ENCODE measurements at places on chromosomes 12 and 14.

- no peak for DNase-seq
Measured at GRCh38 chr12:48182631-48183030, 813 bp upstream of the CCDC184 start.

- no peak for DNase-seq
Measured at GRCh38 chr12:27207615-27208413, 36.3 kb upstream of the STK38L start.

GRCh38 chr14:92651758-92652406, 96.5 kb downstream of the LGMN start:
- peak; percentile 78 for DNase-seq

- DNase-seq = peak; percentile 84
Measured at GRCh38 chr14:70907996-70908934, 1.0 kb downstream of the PCNX1 start.

GRCh38 chr12:132414634-132415326, 75.2 kb upstream of the FBRSL1 start:
- DNase-seq = peak; percentile 86

DNA sequence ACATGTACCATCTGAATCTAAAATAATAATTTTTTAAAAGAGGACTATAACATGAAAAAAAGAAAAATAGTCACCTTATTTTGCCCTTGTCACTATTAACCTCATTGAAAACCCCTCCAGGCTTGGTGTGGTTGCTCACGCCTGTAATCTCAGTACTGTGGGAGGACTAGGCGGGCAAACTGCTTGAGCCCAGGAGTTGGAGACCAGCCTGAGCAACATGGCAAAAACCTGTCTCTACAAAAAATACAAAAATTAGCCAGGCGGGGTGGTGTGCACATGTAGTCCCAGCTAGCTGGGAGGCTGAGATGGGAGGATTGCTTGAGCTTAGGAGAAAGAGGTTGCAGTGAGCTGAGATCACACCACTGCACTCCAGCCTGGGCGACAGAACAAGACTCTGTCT, 126.3 kb upstream of the KRAS start:
- DNase-seq = no peak

- DNase-seq = no peak
Measured at GRCh38 chr12:67459173-67459572, 189.4 kb upstream of the DYRK2 start.

DNA sequence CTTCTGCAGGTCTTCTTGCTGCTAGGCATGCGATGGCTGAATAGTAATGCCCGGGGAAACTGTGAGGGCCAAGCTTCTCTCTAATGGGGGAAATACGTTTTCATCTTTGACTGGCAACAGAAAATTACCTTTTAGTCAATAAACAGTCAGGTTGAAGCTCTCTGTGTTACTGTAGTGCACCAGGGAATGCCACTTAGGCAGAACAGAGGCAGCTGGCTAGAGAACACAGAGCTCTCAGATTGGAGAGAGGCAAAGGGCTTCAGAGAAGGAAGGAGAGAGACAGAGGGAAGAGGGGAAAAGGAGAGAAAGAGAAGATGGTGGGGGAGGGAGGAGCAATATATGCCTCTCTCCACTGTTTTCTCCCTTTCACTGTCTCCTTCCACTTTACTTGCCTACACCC, 6.7 kb downstream of the HSD17B6 start:
- no peak for DNase-seq

- no peak for DNase-seq
Measured at GRCh38 chr14:23544511-23545447, 6.8 kb downstream of the ZFHX2 start.

- DNase-seq = no peak
Measured at GRCh38 chr12:68506619-68507018, 104.1 kb upstream of the RAP1B start.

- DNase-seq = peak; percentile 46
Measured at GRCh38 chr14:76773188-76773885, 12.1 kb downstream of the VASH1 start.

- no peak for DNase-seq
Measured at GRCh38 chr12:52415870-52416750, 10.0 kb upstream of the KRT82 start.

DNA sequence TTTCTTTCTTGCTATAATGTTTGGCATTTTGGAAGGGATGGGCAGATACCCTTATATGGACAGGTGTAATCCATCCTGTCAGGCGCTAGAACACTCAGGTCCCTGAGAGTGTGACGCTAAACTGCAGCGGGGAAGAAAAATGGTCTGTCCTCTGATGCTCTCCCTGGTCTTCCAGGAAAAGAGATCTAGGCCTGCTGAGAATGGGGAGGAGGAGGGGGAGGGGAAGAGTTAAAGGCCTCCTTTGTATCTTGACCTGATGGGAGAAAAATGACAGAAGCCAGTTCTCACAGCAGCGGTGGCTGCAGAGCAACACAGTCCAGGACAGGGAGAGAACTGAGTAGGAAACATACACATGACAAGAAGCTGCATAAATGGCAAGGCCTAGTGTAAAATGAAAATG, 61.1 kb downstream of the RPS6KA5 start:
- DNase-seq = no peak

DNA sequence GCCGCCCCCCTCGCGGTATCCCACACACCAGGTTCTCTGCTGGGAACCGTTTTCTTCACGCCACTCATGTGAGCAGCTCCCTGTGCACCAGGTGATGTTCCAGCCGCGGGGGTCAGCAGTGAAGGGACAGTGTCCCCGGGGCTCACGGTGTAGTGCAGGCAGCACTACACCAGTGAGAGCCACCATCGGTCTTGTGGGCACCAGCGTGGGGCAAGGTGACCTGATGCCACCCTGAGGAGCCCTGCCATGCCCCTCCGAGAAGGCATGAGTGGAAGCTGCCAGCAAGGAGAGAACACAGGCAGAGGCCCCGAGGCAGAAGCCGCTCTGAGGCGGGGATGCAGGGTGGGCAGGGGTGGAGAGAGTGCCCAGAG, 11.5 kb upstream of the FBRSL1 start:
- no peak for DNase-seq

DNA sequence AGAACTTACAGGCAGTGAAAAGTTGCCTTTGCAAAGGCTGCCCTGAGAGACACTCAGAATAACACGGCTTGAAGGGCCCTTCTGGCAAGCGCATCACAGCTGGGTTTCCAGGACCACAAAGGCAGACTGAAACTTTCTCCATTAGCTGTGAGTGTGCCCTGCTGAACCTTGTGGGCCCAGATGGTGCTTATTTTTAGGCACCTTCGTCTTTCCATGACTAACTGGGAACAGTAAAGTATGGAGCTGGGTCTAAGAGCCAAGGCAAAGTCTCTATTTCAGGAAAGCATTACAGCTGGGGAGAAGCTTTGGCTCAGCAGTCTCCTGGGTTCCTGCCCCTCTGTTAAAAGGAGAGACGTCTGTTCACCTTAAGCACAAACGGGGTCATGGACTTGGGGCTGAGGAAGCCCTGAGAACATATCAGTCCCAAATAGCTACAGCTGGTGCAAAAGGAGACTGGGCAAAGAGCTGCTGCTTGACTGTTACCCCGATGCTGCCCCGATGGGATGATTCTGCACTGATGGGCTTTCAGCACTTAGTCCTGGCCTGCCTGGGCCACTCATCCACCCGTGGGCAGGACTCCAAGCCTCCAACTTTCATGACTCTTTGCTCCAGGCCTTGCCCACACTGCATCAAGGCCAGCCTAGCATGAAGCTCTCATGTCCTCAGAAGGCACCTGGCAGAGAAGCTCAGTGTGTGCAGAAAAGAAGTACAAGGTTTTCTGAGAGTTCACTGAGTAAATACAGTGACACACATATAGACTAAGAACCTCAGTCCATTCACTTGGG, 248.3 kb downstream of the PHLDA1 start:
- DNase-seq = no peak

DNA sequence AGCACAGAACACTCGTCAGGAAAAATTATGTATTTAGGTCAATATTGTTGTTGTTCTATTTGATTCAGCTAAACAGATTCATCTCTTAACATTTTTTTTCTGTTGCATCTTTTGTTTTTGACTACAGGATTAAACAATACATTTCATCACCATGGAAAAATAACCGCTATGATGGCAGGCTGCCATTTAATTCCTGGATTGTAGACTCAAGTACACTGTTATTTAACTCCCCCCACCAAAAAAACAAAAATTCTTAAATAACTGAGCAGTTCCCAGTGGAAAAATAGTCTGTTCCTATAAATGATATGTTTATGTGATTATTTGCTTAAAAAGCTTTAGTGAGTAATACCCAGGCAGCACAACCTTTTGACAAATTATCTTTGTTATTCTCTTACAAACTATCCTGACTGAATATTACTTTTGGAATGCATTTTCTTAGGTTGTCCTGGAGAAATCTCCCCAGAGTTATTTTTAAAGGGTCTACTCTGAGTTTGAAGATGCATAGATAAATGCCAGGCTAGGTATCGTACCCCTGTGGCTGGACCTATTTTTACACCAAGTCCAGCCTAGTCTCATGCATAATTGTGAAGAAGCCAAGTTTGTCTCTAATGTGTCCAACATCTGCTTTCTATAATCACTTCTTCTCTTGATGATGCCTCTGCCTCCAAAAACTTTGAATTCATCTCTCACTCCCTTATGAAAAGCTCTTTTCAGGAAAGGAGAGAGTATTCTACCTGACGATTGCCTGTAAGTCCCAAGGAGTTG, 3.7 kb downstream of the KERA start:
- DNase-seq = no peak

DNA sequence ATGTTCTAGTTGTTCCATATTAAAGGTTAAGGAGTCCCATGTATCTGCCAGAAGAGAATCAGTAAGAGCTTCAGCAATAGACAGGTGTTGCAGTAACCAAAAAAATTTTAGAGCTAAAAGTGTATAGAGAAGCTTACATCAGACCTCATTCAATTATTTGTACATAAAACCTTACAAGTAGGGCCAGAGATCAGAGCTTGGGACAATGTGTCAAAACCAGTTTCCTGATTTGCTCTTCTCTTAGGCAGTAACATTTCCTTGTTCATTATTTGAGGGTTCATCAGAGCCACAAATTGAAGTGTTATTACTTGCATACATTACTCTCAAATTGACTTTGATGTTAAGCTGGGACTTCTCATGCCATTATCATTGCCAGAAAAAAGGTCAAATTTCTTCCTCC, 55.5 kb upstream of the ATXN7L3B start:
- DNase-seq = no peak

DNA sequence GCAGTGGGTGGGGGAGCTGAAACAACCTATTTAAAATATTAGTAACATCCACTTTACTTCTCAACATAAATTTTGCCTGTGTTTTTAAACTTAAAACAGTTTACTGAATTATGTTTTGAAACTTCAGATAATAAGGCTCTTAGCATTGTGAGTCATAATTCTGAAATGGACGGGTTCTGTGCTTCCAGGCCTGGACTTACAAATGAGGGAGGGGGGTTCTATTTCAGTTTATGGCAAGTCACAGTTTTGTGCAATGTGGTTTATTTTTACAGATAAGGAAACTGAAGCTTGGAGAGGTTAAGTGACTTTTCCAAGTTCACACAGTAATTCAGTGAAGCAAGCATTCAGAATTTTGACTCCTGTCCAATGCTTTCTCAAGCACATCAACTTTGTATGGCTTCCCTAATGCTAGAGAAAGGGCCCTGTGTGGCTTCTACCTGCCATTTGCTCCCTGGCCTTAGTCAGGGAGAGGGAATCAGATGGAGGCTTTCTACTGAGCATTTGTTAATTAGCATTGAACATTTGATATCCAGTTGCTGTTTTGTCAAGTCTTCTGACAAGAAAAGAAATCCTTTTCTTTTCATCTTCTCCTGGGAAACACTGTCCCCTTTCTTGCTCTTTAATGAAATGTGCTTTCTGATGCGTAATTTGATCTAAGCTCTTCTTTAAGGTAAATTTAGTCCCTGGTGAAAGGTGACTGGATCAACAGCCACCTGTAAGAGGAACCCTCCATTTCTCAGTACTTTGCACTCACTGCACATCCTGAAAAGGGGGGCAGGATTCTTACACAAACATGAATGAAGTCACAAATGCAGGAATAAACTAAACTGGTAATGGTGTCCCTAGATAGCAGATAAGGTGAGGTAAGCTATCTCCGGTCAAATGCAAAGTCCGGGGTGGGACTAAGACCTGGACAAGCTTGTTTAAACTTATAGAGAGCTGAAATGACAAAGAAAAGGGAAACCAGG, 2.5 kb upstream of the SALL2 start:
- DNase-seq = no peak

DNA sequence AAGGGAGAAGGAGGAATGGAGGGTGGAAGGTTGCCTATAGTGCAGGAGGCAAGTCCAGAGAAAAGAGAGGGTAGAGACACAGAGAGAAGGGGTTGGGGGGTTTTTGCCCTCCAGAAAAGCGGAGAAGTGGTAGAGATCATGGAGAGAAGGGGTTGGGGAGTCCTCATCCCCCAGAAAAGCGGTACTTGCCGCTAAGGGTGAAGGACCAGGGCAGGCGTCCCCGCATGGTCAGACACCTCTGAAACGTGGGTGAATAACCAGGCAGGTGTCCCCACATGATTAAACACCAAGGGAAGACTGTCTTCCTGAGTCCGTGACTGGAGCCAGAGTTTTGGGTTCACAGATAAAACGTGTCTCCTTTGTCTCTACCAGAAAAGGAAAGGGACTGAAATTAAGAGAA, 439.0 kb downstream of the SOX5 start:
- no peak for DNase-seq

DNA sequence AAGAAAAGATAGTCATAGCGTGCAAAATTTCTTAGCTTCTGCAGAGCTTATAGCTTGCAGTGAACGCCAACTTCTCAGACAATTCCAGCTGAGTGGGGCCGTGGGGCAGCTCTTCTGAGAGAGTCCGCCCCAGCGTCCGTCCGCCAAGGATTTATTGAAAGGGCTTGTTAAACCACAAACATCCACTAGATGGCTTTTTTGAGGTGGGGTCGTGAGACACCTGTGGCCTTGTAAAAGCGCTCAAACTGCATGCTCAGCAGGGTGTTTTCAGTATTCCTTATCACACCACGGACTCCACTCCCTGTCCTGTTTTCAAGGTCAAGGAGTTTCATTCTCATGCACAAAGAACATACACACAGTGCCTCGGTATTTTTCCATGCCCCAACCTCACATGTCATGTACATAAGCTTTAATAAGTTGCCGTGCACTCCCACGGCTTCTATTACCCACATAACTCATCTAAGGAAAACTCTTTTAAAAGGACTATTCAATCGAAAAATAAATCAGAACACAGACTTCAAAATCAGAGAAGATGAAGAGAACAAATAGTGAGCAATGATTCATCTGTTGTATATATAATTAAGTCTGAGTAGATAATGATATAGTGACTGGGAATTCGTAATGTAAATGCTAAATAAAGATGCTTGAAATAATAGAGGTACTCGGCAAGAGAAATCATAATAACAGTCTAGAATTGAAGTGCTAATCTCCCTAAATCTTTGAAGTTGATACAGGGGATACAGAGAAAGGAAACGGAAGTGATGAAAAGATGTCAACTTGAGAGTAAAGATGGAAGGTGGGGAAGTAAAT, 46.7 kb downstream of the WBP11 start:
- DNase-seq = no peak
